Inflammatory macrophage treated with lipopolysaccharide for 1 hour (primary cell): ENCODE measurements at places on chromosomes 5 and 9.
A peak's percentile ranks its signal among the peaks of the same experiment; 100 is the strongest.

GRCh38 chr9:81718244-81718643 lies 28.9 kb upstream of the TLE1 start:
- DNase-seq = no peak

DNA sequence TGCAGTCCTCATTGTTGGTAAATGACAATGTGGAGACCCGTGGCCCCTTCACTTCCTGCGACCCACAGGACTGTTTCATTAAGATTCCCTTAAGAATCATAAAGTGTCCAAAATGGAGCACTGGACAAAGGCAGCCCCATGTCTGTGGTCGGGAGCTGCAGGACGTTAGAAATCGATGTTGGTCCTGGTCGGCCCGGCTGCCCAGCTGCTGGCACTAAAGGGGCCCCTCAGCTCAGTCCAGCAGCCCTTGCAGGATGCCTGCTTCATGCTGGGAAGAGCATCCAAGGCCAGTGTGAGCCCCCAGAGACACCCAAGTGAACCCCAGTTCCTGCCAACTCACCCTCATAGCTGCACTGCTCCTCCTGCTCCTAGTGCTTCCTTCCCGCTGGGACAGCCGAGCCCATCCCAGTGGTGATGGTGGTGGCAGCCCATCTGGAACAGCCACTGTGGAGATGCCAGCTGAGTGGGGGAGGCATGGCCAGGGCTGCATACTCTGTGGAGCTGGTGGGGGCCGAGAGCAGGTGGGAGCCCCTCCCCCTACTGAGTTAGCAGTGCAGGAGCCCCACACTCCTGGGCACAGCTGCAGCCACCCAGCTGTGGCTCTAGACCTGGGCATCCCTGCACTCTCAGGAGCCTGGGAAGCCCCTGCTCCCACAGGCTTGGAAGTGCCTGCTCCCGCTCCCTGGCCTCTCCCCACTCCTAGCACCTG lies 168.0 kb upstream of the IRX2 start:
- no peak for DNase-seq

- DNase-seq = no peak
These were observed 548.5 kb upstream of the GRAMD2B start for GRCh38 chr5:125874717-125875116.

- DNase-seq = no peak
These were observed 21.6 kb upstream of the SREK1 start for GRCh38 chr5:66122379-66123034.

DNA sequence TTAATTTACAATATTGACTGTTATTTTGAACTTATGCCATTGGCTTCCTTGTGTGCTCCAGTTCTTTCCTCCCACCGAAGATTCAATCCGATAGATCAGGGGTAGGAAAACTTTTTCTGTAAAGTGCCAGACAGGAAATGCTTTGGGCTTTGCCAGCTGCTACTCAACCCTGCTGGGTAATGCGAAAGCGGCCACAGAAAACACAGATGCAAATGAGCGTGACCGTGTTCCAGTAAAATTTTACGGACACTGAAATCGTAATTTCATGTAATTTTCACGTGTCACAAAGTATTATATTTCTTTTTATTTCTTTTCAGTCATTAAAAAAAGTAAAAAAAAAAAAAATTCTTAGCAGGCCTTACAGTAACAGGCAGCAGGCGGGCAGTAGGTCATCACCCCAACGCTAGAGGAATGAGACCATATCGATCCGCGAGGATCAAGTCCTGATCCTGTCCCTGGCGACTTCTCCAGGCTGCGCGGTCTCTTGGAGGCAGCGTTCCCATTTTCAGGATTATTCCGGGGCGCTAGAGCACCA lies 599 bp downstream of the NMRK1 start:
- DNase-seq = peak; percentile 36

DNA sequence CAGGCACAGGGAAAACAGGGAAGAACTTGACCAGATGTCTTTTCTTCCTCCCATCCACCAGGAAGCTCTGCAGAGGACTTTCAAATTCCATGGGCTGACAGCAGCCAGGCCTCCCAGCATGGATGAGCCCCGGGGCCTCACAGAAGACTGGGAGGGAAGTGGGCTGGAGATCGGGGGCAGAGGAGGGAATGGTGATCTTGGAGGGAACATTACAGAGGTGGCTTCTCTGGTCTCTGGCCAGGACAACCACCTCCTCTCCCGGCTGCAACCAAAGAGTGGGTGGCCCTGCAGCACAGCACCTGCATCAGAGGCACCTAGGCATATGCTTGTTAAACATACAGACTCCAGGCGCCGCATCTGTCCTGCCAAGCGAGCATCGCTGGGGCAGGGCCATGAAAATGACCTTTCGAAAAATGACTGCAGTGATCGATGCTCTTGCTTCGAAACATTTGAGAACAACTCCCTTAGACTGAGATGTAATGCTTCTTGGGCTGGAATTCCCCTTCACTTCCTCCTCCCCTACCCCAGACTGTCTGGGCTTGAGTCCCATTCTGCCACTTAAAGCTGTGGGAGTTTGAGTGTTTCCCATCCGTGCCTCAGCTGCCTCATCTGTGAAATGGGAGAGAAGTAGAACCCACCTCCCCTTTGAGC lies 68.7 kb upstream of the UNC5A start:
- peak; percentile 2 for DNase-seq

DNA sequence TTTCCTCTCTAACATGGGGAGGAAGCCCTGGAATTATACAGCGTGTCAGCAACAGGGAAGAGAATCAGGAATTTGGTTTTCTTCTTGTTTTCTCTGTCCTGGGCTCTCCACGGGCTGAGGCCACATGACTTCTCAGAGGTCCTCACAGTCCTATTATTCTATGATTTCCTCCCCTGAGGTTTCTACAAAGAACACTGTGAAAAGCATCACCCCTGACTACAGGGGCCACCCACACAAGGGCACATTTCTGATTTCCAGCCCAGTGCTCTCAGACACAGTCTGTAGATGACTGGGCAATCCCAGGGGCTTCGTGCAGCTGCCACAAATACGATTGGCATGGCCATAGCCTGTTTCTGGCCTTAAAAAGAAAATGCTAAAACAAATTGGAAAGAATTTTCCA lies 284.9 kb downstream of the CEMIP2 start:
- no peak for DNase-seq

DNA sequence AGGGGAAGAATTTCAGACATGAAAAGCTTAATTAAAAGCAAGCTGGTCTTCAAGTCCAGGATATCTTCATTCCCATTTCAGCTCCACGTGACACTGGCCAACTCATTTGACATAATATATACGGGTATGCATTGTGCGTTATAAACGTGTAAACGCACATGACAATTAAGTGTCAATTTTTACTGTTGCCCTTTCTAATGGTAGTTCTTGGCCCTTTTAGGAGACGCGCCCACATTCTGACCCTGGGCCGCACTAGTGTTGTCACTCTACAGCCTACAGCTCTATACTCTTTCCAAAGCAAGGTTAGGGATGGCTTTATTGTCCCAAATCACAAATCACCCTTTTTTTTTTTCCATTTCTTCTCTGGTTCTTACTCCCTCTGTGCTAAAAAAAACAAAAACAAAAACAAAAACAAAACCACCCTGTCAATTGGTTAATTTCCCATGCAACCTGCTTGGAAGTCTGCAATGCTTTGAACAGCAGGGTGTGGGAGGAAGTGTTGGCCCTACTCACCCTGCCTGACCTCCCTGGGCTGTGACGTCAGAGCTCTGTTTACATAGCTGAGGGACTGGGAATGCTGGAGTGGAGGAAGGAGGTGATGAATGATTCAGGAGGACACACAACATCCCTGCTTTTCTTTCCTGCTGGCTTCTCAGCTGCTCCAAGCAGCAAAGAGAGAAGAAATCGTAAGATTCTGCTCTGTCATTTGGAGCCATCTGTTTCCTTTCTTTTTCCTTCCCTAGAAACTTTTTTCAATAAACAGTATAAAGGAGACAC lies 19.3 kb downstream of the RFK start:
- DNase-seq = peak; percentile 38

DNA sequence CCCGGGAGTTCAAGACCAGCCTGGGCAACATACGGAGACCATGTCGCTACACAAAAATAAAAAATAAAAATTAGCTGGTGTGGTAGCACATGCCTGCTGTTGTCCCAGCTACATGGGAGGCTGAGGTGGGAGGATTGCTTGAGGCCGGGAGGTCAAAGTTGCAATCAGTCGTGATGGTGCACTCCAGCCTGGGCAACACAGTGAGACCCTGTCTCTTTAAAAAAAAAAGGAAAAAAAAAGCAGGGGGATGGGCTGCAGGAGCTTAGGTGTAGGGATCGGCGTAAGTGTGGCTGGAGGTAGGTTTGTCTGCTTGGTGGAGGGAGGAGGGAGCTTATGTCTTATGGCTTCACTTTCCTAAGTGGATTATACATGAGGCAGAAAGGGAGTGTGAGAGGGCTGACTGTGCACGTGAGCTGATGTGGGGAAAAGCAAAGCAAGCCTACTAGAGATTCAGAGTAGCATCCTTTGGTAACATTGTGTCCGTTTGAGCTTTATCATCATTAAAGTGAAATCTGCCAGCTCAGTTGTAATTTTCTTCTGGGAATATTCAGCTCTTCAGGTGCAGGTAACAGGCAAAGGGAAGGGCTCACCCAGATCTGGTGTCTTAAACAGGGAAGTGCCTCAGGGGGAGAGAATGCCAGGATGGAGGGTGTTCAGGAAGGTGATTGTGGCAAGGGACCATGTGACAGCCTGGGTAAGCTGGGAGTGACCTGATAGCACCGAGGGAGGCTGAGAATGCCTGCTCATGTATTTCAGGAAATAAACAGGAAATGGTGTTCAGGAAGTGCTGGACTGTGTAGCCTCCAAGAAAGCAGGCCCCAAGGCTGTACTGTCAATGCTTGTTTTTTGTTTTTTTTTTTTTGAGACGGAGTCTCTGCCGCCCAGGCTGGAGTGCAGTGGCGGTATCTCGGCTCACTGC lies 17.6 kb upstream of the SETX start:
- peak; percentile 64 for DNase-seq

- no peak for DNase-seq
These were observed 84.2 kb downstream of the KCNT1 start for GRCh38 chr9:135786146-135786690.

DNA sequence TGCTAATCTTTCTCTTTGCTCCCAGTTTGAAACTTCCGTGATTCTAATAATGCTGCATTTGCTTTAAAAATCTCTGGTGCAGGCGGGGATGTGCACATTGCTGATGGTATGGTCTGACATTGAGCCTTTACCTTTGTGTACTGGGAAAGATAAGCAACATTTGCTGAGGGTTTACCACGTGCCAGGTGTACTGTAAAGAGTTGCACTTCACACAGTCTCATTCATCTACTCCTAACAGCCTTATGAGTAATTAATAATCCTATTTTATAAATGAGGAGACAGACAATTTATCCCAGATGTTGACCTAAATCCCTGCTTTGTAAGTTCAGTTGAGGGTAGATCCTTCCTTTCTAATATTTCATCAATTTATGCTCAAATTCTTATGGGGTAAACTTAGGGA lies 726 bp upstream of the ADGRV1 start:
- no peak for DNase-seq
